ENCODE measurements at places on chromosomes 2 and 18.
A peak's percentile ranks its signal among the peaks of the same experiment; 100 is the strongest.

DNA sequence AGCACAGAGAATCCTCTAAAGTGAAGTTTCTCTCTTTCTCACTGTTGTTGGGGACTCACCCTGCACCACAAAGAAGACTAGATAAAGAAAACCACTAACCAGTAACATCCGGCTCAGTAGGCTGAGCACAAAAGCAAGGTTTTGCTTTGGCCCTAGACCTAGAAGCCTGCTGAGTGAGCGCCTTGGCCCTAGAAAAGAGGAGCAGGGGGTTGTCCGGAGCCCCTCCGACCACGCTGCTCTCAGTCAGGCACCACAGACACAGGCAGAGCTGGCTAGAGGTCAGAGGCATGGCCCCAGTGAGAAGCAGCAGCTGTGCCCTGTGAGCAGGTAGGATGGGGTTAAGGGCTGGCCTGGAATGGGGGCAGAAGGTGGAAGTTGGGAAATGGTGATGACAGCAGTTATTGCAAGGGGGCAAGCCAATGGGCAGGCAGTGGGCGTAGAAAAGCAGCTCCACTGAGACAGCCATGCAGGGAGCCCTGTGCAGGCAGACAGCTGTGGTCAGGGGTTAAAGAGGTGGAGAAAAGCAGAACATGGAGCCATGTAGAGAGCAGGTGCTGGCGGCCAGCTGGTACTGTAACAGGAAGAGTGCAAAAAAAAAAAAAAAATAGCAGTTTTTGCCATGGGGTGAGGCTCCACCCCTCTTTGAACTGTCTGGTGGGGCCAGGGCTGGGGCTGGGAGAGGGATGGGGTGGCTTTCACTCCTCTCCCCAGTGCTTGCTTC is 36.9 kb upstream of the SLC14A1 start:
- DNase-seq, result no peak

DNA sequence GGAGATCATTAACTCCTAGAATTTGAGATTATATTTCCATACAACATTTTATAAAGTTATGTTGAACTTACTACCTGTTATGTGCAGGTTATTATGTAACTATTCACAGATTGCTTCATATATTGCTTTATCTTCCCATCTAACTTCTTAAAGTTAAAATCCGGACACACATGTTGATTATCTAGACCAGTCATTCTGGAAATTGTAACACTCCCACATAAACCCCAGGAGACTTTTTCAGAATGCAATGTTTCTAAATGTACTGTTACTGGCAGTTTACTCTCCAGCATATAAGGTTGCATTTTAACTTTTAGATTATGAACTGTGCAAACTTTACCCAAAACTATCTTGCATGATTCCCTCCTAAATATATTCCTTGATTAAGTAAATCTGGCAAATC is 70.5 kb upstream of the FAM117B start:
- no peak for DNase-seq

DNA sequence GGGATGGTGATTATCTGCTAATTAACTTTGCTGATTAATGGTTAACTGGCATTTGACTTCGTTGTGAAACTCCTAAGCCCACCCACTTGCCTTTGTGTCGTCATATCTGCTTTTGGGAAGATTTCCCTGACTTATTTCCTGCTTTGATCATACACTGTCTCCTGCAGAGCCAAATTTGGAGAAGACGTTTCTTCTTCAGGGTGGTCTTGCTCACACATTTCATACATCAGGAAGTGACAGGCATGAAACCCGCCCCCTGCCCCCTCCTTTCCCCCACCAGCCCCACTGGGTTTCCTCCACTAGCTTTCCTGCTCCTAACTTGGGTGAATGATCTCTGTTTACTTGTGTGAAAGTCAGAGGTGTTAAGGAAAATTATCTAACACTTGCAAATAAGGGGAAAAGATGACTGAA is 300.1 kb downstream of the TSN start:
- no peak for DNase-seq

DNA sequence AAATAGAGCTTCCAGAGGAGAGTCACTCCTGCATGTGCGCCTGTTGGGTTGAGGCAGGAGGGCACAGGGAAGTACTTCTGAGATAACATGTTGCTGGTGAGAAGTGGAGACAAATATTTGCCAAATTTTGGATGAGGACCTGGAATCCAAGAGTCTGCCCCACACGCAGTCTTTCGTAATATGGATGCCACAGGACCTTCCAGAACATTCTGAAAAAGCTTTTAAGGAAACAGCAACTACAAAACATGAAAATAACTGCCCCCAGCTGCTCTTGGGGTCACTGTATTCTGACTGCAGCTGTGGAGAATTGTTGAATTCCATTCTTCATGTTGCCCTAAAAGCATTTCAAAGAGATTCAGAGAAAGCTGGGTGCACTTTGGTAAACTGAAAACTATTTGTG is 227.5 kb downstream of the C1D start:
- no peak for DNase-seq

- no peak for DNase-seq
These were observed 173.2 kb upstream of the CREB1 start for GRCh38 chr2:207356567-207356966.

GRCh38 chr2:290090-290722 is 2.3 kb upstream of the ALKAL2 start:
- peak; percentile 45 for DNase-seq

DNA sequence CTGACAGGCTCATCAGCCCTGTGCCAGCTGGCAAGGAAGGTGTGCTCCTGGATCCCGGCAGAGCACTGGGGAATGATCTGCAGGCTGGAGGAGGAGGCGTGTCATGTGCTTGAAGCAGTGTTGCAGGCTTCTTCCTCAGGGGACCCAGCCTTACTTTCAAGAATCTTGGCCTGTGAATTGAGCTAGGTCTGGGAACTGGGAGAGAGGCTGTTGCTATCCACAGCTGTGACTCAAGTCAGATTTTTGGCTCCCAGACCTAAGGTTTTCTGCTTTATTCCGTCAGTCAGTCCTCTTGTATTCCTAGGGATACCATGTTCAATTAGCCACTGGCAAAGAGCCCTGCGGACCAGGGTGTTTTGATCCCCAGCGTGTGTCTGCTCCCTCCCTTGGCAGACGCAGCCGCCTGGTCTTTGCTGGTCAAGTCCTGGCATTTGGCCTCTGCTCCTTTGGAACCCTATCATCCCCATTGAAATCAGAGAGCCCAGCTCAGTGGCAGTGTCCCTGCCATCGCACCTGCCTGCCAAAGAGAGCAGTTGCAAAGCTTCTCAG is 32.4 kb downstream of the ASB1 start:
- DNase-seq, result no peak

- no peak for DNase-seq
These were observed 78.3 kb downstream of the MBP start for GRCh38 chr18:77054288-77054605.

- no peak for DNase-seq
These were observed 31.3 kb downstream of the HJURP start for GRCh38 chr2:233822781-233823730.

GRCh38 chr18:51323961-51324360 is 126.5 kb upstream of the MEX3C start:
- DNase-seq, result no peak

GRCh38 chr2:160694631-160695030 is 201.0 kb upstream of the RBMS1 start:
- no peak for DNase-seq

GRCh38 chr2:166464187-166464586 is 29.9 kb downstream of the SCN7A start:
- no peak for DNase-seq

GRCh38 chr2:230602562-230603230 is 109.9 kb upstream of the CAB39 start:
- DNase-seq, result no peak

DNA sequence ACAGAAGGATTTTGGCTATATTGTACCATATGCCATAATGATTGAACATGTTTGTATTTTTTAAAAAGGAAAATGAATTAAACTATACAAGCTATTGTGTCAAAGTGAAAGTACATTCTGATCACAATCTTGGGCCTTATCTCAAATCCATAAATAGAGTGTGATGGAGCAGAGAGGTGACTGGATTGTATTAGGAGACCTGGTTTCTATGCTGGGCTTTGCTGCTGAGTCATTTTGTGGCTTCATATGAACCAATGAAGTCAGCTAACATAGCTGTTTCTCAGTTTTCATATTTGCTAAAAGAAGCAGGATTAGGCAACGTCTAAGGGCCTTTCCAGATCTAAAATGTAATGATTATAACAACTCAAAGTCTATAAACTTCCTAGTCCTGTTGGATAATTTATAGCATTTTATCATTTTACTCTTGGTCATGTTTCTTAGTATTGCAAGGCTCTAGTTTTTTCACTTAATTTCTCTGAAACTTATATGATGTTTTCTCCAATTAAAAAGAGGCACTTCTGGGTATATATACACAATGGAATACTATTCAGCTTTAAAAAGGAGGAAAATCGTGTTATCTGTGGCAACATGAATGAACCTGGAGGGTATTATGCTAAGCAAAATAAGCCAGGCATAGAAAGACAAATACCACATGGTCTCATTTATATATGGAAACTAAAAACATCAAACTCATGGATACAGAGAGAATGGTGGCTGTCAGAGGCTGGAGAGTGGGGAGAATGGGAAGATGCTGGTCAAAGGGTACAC is 112.3 kb downstream of the MEP1B start:
- no peak for DNase-seq

GRCh38 chr2:145687442-145688134 is 1167.7 kb upstream of the ZEB2 start:
- no peak for DNase-seq

DNA sequence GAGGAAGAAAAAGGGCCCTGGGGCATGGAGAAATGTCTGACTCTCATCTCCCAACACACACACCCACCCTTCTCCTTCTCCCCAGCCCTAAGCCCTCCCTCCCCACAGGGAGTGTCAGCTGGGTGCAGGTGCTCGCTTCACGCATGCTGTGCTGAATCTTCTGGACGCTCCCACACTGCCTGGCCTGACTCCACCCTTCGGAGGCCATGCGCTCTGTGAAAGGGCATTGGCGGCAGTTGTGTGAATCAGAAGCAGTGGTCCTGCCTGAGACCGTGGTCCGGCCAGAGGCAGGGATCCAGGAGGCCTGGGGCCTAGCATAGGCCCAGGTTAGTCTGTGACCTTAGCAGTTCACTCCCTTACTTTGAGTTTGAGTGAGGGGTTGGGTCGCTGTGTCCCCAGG is 57.1 kb downstream of the LONRF2 start:
- no peak for DNase-seq

DNA sequence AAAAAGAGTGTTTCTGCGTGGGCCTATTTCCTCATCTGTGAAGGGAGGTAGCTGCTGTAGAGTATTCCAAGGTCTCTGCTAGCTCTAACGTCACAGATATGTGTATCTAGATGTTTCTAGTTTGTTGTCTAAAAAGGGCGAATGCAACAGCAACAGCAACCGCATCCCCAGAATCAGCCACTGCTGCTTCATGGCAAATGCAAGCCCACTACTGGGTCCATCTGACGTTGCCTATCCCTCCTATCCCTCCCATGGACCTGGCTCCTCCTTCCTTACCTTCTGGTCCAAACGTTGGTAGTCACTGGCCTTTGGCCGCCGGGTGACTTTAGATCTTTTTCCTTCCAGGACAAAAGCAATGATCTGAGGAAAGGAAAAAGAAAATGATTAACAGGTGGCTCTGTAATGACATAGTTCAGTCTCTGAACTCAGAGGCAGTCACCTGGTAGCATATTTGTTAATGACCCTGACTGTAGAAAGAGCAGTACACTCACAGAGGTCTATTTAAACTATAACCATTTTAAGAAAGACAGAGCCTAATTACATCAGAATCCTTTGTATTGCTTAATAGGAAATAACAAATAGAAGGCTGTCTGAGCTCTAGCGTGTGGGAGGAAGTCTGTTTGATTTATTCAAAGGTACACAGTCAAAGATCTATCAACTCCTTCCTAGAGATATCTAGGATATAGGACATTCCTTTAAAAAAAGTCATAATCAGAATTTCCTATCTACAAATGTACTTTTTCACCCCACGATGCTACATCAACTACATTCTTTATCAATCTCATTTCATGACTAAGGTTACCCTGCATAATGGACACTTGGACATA is 2.9 kb downstream of the TGOLN2 start:
- DNase-seq, result no peak

DNA sequence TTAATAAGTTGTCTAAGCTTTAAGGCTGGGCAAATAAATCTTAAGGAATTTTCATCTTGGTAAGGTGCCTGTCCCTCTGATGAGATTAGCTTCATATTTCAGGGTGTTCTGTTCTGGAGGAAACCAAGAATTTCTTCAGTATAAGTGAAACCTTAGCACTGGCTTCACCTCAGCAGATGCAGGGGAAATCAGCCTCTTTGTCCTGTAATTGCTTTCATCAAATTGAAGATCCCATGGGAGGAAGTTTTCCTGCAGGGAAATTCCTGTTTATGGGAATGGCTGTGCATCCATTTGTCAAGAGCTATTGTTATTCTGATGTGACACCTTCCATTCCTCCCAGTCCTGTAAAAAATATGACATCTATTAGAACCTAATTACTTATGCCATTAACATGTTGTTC is 174.5 kb downstream of the PTPRM start:
- no peak for DNase-seq

DNA sequence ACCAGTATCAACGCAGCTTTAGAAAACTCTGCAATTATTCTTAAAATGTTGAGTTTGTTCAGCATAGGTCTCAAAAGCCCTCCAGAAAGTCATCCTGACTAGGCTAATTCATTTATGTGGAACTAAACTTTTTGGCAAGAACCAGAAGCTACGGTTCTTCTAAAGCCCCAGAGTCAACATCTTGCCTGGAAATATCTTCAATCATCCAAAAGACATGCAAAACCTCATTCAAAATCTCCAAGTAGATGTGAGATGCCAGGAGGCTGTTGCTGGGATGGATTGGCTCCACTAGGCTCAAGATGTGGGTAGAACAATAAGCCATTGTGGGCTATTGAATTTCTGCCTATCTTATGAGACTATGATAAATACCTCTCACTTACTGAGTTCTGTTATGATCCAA is 2.1 kb upstream of the SCG2 start:
- no peak for DNase-seq

GRCh38 chr2:105643405-105644173 is 101.1 kb upstream of the NCK2 start:
- DNase-seq, result no peak

DNA sequence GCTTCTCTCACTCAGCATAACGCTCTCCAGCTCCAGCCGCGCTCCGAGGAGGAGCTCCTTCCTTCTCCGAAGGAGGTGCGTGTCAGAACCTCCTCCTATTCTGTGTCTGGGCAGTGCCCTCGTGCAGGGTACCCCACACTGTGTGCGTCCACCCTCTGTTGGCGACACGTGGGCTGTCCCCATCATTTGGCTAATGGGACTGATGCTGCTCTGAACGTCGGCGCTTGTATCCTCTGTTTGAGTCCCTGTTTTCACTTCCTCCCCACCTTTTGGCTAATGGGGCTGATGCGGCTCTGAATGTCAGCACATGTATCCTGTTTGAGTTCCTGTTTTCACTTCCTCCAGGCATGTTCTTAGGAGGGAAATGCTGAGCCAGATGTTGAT is 22.2 kb downstream of the KCNG2 start:
- no peak for DNase-seq

DNA sequence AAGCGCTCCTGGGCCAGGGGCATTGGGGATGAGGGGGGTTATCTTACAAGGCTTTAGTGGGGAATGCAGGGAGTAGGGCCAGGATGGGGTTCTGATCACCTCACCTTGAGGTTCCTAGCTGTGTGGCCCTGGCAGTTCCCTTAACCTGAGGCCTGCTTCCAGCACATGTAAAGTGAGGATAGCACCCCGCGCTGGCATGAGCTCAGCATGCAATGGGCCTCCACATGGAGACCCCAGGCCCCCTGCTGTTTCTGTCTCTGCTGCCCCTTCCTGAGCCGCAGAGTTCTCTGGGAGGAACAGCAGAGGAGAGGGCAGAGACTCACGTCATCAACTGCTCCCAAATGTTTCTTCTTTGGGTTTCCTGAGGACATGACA is 8.6 kb upstream of the TEX51 start:
- DNase-seq, result no peak

GRCh38 chr2:240991378-240992263 is 6.8 kb upstream of the SNED1 start:
- no peak for DNase-seq
